ENCODE measurements at places on chromosomes 2 and 18.

- DNase-seq, result no peak
Observed at GRCh38 chr18:59658941-59659340, 38.3 kb downstream of the CCBE1 start.

- DNase-seq, result no peak
Observed at GRCh38 chr18:49565612-49566011, 3.8 kb downstream of the LIPG start.

DNA sequence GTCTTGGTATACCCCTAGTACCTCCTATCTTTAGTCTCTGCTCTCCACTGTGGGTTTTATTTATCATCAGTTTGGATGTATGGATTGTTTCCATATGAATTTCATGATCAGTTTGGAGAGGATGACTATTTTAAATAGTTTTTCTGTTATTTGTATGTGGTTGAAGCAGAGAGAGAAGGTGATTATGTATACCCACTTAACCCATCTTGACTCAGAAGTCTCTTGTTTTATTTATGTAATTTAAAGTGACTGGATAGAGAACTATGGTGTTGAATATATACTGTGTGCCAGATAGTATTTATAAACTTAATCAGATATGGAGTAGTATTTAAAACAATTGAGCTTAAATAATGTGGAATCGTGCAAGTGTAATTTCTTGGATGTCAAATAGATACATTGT lies 39.9 kb downstream of the SMAD4 start:
- DNase-seq, result no peak

DNA sequence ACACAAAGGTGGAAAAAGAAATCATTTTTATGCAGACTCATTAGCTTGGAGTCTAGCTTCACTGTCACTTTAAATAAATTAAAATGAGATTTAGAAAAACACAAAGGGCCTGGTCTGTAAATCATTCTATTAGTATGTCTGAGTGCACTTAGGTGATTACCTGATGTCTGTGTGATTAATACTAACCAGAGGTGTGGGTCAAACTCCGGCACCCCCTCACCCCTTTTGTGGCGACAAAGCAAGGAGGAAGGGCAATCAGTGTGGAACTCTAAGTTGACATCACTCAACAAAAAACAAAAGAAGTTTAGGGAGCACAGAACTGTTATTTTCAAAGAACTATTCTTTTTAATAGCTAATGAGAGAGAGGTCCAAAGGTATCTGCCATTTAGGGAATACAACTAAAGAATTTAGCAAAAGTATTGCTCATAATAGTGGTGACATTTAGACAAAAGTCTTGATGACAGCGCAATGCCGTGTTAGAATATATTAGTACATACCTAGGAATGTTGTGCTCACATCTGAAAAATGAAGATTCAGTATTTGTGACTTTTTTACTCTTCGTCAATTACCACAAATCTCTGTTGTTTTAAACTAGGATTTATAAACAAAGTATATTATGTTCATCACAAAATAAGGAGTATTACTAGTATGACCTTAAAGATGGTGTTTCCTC lies 66.3 kb downstream of the ZEB2 start:
- no peak for DNase-seq

DNA sequence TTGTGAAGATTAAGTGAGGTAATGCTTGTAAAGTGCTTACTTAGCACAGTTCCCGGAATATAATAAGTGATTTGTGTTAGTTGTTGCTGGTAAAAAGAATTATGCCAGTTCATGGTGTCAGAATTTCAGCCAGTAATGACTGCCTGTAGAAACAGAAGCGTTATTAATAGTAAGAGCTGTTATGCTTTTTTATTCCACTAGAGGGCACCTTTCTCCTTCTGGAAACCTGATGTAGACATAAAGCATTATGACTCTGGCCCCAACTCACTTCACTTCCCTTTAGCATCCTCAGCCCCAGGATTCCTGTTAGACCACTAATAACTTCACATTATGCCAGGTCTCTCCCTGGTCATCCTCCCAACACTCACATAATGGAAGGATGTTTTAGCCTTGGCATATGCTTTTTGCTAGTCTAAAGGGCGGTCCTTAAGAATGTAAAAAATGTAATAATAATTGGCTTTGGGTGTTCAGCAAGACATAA lies 34.9 kb downstream of the C18orf54 start:
- no peak for DNase-seq

GRCh38 chr2:136016836-136017235 lies 31.4 kb upstream of the DARS1 start:
- DNase-seq, result no peak
